ENCODE measurements at places on chromosomes 11 and 22.

- no peak for DNase-seq
Measured at GRCh38 chr22:44338906-44339305, 26.2 kb upstream of the SHISAL1 start.

DNA sequence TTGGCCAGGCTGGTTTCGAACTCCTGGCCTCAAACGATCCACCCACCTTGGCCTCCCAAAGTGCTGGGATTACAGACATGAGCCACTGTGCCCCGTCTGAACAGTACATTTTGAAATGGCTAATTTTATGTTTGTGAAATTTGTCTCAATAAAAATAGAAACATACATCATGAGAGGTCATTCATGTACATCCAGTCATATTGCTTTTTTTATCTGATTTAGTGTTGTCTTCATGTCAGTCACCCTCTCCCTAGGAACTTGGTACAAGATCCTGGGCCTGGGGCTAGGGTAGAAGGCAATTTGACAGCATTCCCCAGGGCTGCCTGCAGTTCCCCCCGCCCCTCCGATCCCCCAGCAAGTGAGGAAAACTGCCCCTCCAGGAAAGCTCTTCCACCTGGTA is 46.6 kb upstream of the RBFOX2 start:
- no peak for DNase-seq

DNA sequence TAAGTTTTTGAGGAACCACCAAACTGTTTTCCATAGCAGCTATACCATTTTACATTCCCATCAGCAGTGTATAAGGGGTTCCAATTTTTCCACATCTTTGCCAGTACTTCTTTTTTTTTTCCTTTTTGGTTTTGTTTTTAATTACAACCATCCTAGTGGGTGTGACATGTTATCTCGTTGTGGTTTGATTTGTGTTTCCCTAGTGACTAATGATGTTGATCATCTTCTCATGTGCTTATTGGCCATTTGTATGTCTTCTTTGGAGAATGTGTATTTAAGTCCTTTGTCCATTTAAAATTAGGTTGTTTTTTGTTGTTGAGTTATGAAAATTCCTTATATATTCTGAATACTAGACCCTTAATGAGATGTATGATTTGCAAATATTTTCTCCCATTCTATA is 59.3 kb downstream of the STIM1 start:
- DNase-seq, result no peak

GRCh38 chr11:11316651-11317230 is 36.3 kb downstream of the CSNK2A3 start:
- no peak for DNase-seq

Data from NCI-H1694 (cell line).